ENCODE measurements at places on chromosomes 4 and X.

- DNase-seq, result no peak
Observed at GRCh38 chr4:68869274-68869773, 53.5 kb downstream of the UGT2B10 start.

DNA sequence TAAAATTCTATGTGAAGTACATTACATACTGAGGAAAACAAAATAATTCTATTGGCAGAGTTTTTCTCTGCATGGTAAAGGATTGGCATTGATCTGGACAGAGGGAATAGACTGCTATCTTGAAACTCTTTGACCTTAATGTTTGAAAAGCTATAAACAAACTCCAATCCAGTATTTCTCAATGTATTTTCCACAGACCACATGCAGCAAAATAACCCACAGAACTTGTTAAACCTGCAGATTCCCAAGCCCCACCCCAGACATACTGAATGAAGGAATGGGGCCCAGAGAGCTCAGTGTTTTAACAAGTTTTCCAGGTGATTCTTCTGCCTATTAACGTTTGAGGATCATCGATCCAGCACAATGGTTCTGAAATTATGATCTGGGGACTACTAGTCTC lies 15.7 kb downstream of the RNF128 start:
- no peak for DNase-seq

- DNase-seq, result no peak
Observed at GRCh38 chr4:123802082-123802645, 405.6 kb downstream of the SPRY1 start.

- DNase-seq, result no peak
Observed at GRCh38 chr4:55215087-55215486, 89.7 kb upstream of the KDR start.

GRCh38 chrX:133229361-133229760 lies 11.2 kb upstream of the TFDP3 start:
- DNase-seq, result no peak

Measured in aorta (tissue), 5 donors.